Substantia nigra (tissue), 51 donors: ENCODE measurements at places on chromosomes 3 and 15.

GRCh38 chr15:100614336-100614735 is 11.9 kb downstream of the ASB7 start:
- DNase-seq = no peak

GRCh38 chr15:42549741-42550392 is 1.2 kb downstream of the HAUS2 start:
- no peak for DNase-seq

DNA sequence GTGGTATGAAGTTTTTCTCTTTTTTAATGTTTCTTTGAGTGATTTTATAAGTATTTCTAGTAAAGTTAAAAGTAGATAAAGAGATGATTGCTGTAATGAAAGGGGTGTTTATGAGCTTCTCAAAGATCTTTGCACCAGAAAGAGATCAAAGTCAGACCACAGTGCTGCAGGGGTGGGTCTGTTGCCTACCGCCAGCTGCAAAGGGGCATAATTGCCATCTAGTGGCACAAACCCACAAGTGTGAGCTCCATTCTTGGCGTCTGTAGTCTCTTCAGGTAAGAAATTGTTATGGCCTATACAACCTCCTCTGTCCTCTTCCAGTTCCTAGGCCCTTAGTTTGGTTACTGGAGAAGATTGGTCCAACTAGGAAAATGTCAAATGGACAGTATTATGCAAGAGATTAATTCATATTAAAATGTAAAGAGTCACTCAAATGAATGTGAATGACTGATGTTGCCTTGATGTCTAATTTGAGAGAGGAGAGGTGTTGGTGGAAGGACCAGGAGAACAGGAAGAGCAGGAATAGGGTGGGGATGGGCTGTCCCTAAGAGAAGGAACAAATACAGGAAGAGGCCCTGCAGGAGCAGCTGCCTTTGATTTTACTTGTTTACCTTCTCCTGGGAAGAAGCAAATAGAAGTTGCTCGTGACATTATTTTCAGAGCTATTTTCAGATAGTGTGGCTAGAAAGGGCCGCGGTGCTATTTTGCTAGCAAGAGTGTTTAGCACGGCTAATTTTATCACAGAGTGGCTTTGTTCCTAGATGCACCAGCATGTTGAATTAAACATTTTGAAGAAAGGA is 53.0 kb upstream of the GSK3B start:
- no peak for DNase-seq

GRCh38 chr3:55826731-55827496 is 339.8 kb upstream of the WNT5A start:
- no peak for DNase-seq

DNA sequence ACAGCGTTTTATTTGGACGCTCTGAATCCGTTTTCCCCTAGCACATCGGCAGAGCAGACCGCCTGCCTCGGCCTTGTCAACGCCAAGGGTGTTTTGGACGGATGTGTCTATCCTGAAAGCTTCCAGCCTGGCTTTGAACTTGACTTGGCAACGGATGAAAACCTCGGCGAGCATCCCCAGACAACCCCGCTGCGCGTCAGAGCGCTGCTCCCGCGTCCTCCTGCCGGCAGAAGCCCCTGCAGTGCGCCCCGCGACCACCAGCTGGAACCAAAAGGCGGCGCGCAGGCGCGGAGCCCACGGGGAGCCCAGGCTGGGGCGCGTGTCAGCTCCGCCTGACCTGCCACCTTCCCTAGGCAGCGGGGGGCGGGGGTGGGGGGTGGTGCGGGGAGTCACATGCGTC is 26.2 kb upstream of the ARL8B start:
- no peak for DNase-seq

GRCh38 chr3:69236812-69237707 is 114.7 kb upstream of the LMOD3 start:
- DNase-seq = no peak

GRCh38 chr15:31347067-31347975 is 20.7 kb downstream of the KLF13 start:
- no peak for DNase-seq

GRCh38 chr15:68791431-68792283 is 29.0 kb downstream of the ANP32A start:
- no peak for DNase-seq

DNA sequence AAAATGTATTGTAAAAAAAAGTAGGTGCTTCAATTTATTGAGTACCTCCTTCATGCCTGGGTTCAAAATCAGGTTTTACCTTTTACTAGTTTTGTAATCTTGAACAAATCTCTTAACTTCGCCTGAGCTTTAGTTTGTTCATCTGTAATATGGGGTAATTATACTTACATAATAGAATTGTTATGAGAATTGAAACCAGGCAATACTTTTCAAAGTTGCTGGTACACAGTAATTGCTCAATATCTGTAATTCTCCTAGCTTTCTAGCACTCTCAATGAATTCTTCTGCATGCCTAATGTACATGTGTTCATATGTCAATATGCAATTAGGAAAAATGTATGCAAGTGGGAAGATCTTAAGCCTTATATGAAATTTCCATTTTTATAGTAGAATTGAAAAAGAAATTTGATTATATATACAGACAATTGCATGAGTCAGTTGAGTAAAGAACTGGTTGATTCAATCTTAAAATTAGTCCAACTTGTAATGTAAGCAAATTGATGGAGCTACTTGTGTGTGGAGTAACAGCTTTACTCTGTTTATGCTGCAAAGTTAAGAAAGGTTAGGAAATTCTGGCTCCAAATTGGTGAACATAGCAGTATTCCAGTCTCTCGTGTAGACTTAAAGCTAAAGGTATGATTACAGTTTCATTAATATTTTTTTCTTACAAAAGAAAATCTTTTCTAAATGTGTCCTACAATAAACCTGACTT is 4.1 kb downstream of the TNFSF10 start:
- no peak for DNase-seq

- DNase-seq = no peak
Observed at GRCh38 chr15:41501931-41502794, 8.5 kb downstream of the ITPKA start.

- no peak for DNase-seq
Observed at GRCh38 chr3:39718674-39719595, 90.5 kb upstream of the MYRIP start.

- DNase-seq = no peak
Observed at GRCh38 chr15:36831904-36832287, 252.5 kb downstream of the CDIN1 start.

DNA sequence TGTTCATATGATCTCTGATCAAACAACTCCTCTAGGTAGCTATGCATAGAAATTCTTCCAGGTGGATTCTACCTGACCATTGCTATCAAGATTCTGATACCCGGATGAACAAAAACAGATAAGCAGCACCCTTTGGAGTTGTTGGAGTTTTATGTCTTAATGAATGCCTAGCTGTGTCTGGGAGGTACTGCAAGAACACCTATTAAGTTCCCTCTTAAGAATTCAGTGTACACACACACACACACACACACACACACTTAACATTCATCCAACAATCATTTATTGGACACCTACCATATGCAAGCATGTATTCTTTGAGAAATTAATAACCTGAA is 58.1 kb upstream of the FNDC3B start:
- no peak for DNase-seq

DNA sequence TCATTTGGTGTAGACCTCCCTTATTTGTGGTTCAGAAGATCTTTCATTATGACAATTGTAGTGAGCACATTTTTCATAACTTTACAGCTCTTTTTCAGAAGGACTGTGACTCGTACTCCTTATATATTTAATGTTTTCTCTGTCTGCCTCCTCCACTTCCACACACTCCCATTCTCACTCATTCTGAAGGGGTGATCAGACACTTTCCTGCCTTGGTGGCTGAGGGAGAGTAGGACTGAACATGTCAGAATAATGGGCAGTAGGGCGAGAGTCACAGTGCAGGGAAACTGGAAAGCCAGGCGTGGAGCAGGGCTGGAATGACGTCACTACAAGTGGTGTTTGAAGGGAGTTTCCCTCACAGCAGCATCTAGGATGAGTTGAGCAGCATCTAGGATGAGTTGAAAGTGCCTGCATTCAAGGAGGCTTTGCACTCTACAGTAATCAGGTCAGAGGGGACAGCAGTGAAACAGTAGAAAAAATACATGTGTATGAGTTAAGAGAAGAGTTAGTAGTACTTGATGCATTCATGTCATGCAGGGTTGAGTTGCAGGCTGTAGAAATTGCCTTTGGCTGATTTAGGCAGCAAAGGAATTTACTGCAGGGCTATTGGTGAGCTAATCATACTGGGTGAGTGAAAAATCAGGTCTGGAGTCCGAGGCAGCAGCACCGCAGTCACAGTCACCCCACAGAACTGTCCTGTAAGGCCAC is 36.3 kb upstream of the FBXL22 start:
- no peak for DNase-seq

GRCh38 chr3:183489455-183490210 is 61.2 kb upstream of the MCF2L2 start:
- DNase-seq = no peak

- DNase-seq = no peak
Observed at GRCh38 chr3:100665230-100665629, 44.1 kb upstream of the TFG start.

DNA sequence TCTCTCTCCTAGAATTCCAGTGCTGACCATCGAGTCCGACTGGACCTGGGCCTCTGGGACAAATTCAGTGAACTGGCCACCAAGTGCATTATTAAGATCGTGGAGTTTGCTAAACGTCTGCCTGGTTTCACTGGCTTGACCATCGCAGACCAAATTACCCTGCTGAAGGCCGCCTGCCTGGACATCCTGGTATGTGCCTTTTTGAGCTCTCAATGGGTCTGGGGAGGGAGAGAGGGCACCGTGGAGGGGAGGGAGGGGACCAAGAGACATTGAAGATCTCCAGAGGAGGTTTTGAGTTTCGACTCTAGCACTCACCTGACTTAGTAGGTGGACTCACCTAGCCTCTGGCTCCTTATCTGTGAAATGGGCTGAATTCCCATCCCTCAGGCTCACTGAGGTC is 84.2 kb downstream of the TOP2B start:
- DNase-seq = no peak

DNA sequence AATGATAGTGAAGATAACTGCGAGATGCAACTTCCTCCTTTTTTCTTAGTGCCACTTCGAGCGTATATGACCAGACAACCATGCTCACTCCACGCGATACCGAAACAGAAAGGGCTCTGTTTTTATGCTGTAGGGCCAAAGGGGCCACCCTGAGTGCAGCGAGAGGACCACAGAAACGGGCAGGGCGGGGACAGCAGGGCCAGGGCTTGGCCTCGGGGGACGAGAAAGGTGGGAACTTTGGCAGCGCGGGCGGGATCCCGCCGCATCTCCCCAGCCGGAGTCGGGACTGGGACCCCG is 483 bp downstream of the VPS13C start:
- no peak for DNase-seq

DNA sequence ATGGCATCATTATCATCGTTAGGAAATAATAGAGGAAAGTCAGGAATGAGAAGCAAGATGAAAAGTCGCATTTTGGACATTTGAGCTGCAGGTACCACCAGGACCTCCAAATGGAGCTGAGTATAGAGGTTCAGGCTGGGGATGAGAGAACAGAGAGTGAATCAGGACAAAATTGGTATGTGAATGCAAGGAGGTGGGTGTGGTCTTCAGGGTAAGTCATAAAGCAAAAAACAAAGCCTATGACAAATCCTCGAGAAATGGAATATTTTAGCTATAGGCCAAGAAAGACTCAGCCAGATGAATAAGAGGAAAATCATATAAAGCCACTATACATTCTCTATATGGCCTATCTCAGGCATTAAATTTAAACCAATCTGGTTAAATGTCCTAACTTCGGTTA is 841.3 kb downstream of the ROBO1 start:
- no peak for DNase-seq
